ENCODE measurements at places on chromosomes 16 and 17.

DNA sequence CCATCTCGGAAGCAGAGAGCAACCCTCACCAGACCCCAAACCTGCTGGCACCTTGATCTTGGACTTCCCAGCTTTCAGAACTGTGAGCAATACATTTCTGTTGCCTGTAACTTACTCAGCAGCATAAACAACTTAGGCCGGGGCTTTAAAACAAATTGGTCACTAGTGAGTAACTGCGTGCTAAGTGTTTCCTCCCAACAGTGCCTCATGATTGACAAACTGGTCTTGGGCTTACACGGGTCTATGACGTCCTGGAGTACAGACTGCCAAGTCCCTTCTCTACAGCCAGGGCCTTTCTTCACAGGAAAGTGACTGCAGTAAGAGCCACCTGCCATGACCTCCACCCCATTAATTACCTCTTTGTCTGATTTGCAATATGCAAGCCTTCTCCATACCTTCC is 136.7 kb downstream of the XYLT1 start:
- no peak for DNase-seq

GRCh38 chr16:47037396-47037745 is 63.9 kb upstream of the DNAJA2 start:
- DNase-seq: no peak

- DNase-seq: no peak
Measured at GRCh38 chr16:4640572-4641305, 16.1 kb downstream of the MGRN1 start.

- DNase-seq: peak; percentile 56
Measured at GRCh38 chr17:1724351-1724868, at the start of gene WDR81. Gene WDR81, plus strand, starts transcription at chr17:1724704. Its CDS starts 256 bp downstream, at chr17:1724960.

- no peak for DNase-seq
Measured at GRCh38 chr16:58509256-58510096, 5.8 kb upstream of the SETD6 start.

- DNase-seq: no peak
Measured at GRCh38 chr16:75244225-75244809, 7.1 kb downstream of the BCAR1 start.

DNA sequence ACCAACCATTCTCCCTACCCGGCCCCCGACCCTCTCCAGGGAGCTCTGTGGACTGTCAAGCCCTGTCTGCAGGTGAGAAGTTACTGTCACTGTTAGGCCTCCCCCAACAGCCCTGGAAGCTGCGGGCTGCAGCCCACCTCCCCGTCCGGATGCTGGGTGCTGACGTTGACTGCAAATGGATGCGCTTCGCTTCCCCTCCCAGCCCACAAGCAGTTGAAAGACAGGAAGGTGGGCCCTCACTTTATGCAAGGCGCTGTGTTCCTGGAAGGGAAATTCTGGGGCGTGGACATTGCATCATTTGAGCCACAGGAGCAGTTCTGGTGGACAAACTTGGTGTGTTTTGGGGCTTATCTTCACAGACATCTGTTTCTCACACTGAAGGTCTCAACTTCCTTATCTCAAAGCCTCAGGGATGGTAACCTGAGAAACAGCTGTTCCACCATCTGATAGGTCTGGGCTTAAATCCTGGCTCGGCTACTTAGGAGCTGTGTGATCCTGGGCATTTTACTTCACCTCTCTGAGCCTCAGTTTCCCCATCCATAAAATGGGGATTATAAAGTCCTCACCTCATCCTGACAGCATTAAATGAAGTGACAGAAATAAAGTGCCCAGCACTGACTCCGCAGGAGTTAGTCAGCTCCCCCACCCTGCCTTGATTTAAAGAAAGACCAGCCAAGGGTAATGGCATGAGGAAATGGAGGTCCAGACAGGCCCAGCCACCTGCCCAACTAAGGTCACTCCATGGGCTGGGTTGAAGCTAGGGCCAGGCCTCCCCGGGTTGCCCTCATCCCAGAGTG is 4.6 kb upstream of the DRC7 start:
- DNase-seq: no peak

- DNase-seq: no peak
Measured at GRCh38 chr16:68365167-68365817, 54.5 kb downstream of the PRMT7 start.

- no peak for DNase-seq
Measured at GRCh38 chr17:49739641-49740271, 24.2 kb downstream of the FAM117A start.

GRCh38 chr17:74814453-74814852 is 38.3 kb upstream of the NAT9 start:
- DNase-seq: no peak

- no peak for DNase-seq
Measured at GRCh38 chr16:53041320-53042051, 11.2 kb downstream of the CHD9NB start.

GRCh38 chr16:86984991-86985647 is 332.1 kb downstream of the C16orf95 start:
- no peak for DNase-seq

DNA sequence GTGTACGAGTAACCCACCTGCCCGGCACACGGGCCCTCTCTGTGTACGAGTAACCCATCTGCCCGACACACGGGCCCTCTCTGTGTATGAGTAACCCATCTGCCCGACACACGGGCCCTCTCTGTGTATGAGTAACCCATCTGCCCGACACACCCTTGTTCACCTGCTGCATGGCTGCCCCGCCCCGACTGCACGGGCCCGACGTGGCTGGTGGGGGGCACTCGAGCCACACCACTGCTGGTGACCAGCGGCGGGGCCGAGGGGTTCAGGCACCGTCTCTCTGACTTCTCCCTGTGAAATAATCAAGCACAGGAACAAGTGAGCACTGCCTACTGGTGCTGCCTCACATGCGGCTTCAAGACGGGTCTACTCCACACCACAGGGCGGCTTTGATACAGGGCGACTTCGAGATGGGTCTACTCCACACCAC is 22.1 kb downstream of the MAP1LC3B start:
- DNase-seq: no peak

- no peak for DNase-seq
Measured at GRCh38 chr16:3092501-3092941, 6.6 kb downstream of the ZSCAN10 start.

DNA sequence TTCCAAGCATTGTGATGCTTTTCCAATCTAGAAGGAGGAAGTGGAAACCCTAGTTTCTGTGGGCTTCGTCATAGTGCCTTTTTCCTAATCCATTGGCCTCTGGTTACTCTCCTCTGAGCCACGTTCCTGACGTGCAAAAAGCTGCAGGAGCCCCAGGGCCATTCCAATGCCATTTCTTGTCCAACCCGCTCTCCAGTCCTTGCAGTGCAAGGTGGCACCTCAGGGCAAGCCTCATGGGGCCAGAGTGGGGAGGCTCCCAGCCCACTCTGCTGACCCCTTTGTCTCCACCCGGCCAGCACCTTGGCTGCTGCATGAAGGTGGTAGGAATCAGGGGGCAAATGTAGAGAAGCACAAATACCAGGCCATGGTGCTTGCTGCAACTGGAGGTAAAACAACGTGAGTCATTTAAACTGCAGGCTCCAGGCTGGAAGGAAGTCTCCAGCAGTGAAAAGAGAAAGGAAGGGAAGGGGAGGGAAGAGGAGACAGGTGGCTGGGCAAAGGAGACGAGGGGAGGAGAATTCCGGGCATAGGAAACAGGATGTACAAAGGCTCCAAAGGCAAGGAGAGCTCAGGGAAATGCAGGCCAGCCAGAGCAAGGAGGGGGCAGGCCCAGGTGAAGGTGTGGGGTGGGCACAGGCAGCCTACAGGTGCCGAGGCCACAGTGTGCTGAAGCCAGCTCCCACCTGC is 168.2 kb upstream of the TNRC6C start:
- DNase-seq: no peak

- DNase-seq: no peak
Measured at GRCh38 chr17:50396261-50397110, 837 bp downstream of the LRRC59 start.

- DNase-seq: no peak
Measured at GRCh38 chr17:45222996-45223538, 1.4 kb downstream of the FMNL1 start.

DNA sequence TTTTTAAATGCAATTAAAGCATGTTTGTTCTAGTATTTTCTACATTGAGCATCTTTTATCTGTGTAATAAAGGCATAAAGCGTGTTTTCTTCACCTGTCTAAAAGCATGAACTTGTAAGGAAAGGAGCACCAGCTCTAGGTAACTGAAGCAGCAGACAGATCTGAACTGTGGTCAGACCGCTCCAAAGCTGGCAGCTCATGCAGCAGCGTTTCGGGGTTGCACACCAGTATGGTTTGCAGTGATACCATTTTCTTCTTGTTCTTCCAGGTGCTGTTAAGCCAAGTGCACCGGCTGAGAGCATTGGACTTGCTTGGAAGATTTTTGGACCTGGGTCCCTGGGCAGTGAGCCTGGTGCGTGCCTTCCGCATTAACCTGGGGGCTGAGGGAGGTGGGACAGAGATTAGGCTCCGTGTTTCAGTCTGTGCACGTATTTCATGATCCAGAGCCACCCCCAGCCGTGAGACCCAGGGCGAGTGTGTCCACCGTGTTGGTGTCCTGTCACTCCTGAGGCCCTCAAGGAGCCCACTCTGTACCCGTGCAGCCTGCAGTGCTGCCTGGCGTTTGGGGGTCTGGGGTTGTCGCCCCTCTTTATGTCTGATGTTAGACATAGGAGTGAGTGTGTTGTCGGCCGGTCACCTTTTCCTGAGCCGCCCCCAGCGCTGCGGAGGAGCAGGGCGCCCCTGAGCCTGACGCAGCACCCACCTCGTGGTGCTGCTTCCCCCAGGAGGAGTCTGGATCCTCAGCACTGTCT is 136.3 kb upstream of the CHMP6 start:
- no peak for DNase-seq

DNA sequence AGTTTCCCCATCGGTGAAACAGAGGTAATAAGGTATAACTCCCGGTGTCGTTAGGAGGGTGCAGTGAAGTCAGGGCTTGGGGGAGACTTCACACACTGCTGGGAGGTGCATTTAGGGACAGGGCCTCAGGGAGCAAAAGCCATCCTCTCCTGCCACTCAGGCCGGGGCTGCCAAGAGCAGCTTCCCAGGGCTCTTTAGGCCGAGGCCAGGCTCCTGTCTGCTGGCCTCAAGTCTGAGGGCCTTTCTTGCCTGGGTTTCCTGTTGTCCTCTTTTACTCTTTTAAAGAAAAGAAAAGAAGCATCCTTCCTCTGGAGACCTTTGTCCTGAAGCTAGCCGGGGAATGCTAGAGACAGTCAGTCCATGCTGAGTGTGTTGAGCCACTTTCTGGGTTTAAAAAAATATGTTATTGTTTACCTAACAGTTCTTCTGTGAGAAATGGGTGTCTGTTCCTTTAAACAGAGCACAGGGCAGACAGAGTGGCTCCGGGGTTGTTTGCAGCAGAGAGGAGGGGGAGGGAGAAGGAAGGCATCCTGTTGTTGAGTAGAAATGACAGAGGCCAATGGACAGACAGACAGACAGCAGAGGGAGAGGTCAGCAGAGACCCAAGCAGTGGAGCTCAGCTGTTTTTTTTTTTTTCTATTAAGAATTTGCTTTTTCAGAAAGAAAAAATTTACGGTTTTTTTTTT is 79.1 kb downstream of the C17orf67 start:
- DNase-seq: peak; percentile 56

DNA sequence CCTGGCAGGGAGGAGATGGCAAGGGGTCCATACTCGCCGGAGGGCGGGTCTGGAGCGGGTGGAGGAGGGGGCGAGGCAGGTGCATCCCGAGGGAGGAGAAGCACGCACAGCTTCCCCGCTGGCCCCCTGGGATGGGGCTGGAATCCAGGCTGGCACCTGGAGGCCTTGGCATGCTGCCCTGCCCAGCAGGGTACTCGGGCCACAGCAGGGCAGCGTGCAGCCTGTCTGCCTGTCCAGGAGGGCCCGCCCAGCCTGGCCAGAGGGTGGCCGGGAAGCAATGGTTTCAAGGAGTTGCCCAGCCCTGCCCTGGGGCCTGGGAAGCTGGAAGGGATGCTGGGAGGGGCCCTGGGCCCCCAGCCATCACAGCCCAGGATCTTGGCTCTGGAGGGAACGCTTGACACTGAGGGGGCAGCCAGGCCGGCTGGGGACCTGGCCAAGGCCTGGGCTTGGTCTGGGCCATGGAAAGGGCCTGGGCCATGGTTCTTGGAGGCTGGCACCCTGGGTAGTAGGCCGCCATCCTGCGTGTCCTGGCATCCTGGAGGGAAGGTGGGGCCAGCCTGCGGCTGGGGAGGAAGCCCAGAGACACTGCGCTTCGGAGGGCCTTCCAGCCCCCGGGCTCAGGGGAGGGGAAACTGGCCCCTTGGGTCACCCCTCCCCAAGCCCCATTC is 1.1 kb downstream of the GLIS2 start:
- DNase-seq: no peak

DNA sequence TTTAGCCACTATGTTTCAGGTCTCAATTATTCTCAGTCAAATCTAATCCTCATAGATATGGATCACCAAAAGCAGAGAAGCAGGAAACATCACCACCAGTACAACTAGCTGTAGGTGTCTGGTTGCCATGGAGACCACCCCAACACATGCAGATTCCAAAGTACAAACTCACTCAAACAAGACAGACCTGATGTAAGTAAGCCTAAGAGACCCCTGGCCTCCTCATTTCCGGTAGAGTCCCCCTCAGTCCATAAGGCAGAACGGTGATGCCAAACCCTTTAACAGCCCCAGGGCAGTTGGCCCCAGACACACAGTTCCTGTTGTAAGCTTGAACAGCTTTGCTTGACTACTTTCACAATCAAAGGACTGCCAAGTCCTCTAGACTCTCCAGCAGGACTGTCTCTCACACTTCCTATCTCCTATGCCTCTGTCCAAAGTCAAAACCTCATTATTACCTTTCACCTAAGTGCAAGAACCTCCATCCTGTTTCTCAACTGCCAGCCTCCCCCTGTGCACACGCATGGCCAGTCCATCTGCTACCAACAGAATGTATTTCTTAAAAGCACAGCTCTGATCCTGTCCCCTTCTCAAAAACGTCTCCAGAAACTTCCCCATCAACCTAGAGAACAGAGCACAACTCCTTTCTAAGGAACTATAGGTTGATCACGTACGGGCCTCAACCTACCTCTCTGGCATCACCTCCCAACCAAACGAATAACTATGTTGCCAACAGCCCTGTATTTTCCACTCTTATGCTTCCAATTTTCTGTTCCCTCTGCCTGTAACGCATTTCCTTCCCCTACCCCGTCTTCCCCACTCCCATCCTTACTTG is 23.9 kb downstream of the SLC39A11 start:
- DNase-seq: no peak

DNA sequence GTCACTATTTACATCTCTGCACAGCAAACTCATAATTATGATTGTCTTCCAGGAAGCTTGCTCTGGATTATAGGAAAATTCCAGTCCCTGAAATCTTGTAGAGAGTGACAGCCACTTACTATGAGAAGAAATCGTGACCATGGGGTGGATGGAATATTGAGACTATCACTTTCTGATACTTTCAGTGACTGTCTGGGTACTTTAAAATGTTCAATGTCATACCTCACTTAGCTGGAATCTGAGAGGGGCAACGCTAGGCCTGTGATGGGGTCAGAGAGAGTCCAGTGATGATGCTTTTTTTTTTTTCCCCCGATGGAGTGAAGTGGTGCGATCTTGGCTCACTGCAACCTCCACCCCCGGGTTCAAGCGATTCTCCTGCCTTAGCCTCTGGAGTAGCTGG is 32.2 kb upstream of the RGS9 start:
- DNase-seq: no peak

- no peak for DNase-seq
Measured at GRCh38 chr17:17347234-17347955, 44.2 kb downstream of the NT5M start.

Measured in COLO829 (cell line).